ENCODE measurements at places on chromosomes 16 and 17.

DNA sequence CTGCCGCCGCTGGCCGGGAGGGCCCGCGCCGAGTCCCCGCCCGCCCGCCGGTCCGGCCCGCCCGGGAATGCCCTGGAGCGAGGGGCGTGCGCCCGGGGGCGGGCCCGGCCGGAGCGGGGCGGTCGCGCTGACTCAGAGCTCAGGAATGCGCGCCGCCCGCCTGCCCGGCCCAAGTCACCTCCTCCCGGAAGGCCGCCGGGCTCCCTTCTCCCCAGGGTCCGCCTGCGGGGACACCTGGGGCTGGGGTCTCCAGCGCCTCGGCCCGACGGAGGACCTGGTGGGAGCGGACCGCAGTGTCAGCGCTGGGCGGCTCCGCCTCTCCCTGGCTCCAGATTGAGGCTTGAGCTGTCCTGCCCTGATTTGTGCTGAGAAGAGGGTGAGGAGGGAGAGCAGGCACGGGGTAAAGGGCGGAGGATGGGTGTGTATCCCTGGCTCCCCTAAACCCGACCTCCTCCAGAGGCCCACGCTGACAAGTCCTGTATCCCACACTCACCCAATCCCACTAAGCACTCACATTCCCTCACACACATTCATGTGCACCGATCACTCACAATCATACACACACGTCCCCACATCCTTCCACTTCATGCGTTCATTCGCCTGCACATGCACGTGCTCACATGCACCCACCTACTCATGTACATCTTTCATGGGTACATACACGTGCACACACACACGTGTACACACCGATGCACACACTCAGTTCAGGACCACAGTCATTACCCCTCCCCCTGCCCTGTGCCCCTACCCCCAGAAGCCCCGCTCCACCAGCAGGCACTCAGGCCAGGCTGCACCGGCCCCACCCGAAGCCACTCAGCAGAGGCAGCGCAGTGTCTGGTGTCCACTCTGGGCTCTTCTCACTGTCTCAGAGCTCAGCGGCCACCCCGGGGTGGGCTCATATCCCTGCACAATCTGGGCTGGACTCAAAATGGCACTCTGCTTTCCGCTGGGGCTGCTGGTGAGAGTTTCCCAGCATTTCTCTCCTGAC, at the start of gene RHBDF1:
TSS of gene RHBDF1 (minus strand) at position 71 of the 988 bp plus-strand sequence. CDS start 7,616 bp downstream, outside the sequence.
- DNase-seq = peak; percentile 32

DNA sequence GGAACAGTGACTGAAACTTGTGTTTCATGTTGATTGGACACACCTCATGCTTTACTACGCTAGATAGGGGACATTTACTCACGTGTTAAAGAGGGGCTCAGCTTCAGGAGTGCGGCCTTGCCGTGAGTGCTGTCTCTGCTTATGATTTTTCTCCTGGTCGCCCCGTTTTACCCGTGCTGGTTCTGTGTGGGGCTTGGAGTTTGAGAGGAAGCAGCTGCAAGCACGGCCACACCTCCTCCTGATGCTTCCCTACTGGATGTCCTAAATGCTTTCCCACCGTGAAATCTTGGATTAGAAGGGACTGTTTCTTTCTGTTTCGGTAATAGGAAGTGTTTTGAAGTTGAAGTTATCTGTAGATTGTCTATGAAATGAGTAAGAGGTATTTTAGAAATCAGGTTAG, 54.0 kb upstream of the ZNF750 start:
- DNase-seq = peak; percentile 38

- DNase-seq = no peak
Measured at GRCh38 chr17:50787106-50787505, 19.8 kb upstream of the ANKRD40CL start.

- no peak for DNase-seq
Measured at GRCh38 chr17:71527311-71527710, 593.5 kb upstream of the SOX9 start.

DNA sequence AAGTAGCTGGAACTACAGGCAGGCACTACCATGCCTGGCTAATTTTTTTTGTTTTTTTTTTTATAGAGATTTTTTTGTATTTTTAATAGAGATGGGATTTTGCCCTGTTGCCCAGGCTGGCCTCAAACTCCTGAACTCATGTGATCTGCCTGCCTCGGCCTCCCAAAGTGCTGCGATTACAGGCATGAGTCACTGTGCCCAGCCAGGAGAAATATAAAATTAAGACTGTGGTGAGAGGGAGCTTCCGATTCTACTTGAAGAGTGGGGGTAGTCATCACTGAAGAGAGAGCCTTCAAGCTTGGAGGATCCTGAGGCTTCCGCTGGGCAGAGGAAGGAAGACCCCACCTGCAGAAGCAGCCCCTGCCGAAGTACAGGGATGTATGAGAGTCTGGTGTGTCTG, 34.4 kb upstream of the RGS9 start:
- DNase-seq = no peak

- no peak for DNase-seq
Measured at GRCh38 chr17:40552806-40553693, 12.2 kb downstream of the CCR7 start.

GRCh38 chr17:57713140-57713539, 32.0 kb downstream of the CCDC182 start:
- no peak for DNase-seq

- no peak for DNase-seq
Measured at GRCh38 chr16:75965504-75966374, 239.4 kb upstream of the CPHXL start.

- DNase-seq = no peak
Measured at GRCh38 chr16:85220125-85220839, 108.0 kb upstream of the CIBAR2 start.

DNA sequence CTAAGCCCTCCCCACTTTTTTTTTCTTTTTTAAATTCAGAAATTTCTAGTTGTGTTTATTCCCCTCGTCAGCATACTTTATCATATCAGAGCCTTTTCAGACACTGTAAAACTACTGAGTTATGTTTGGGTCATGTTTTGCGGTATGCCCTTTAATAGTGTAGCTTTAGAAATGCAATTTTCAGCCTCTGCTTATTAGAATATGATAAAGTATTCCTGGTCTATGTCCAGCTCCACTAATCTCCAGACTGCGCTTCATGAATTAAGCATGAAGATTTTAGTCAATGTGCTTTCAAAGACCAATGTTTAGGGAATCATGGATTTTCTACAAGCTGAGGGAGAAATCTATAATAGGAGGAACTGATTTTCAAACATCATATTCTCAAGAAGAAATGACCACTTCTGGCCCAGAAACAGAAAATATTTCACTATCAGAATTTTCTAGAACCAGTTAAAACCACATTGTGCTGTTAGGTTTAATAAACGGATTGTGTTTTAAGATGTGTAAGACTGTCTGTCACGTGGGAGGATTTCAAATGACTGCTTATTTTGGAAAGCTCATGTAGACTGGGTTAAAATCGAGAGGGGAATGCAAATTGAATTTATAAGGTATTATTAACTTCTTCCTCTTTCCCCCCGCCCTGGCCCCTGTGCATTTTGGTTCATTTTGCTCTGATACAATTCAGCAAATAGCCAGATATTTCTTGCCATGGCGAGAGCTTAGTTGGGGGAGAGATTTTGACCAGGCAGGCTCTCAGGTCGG, 498.5 kb downstream of the WWOX start:
- DNase-seq = no peak

- DNase-seq = no peak
Measured at GRCh38 chr16:1858189-1858865, 13.6 kb downstream of the MEIOB start.

GRCh38 chr16:49644145-49644463, 211.8 kb downstream of the ZNF423 start:
- DNase-seq = no peak

- DNase-seq = no peak
Measured at GRCh38 chr16:47625115-47625567, 164.0 kb downstream of the PHKB start.

DNA sequence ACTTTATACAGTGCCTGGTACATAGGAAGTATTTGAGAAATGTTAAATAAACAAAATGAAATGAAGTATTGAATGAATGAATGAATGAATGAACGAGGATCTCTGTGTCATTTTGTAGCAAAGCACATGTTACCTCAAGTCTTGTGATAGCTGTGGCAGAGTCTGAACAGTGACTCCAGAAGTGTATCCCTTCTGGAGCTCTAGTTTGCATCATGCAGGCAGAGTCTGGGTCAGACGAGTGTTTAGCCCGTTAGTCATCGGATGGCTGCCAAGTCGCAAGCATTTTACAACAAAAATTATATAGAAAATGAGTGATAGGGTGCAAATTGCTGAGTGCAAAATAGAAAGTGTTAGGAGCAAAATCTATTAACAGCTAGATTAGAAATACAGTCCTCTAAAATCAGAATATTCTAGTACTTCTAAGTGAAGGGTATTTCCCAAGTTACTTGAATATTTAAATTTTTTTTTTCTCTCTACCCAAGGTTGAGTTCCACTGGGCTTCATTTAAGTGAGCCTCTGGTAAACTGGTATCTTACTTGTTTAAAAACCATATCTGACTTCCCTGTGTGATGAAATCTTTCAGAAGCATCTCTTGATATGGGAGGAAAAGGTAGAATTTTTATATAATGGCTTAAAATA, 113.3 kb downstream of the FTO start:
- no peak for DNase-seq

DNA sequence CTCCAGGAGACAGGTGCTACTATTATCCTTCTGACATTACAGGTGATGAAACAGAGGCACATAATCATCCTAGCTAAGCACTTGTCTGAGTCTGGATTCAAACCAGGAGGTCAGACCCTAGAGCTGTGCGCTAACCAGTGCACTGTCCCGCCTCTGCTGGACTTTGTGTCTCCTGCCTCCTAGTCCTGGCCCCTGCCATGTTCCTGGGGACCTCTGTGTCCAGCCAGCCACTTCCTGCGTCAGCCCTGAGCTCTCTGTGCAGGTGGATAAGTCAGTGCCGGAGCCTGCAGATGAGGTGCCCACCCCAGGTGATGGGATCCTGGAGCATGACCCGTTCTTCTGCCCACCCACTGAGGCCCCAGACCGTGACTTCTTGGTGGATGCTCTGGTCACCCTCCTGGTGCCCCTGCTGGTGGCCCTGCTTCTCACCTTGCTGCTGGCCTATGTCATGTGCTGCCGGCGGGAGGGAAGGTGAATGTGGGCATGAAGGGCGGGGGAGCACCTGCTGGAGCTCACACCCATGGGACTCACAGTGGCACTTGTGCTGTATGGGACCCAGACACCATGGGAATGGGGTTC, 4.2 kb downstream of the SGCA start:
- no peak for DNase-seq

GRCh38 chr16:88599092-88599733, 29.0 kb downstream of the ZC3H18 start:
- DNase-seq = no peak

DNA sequence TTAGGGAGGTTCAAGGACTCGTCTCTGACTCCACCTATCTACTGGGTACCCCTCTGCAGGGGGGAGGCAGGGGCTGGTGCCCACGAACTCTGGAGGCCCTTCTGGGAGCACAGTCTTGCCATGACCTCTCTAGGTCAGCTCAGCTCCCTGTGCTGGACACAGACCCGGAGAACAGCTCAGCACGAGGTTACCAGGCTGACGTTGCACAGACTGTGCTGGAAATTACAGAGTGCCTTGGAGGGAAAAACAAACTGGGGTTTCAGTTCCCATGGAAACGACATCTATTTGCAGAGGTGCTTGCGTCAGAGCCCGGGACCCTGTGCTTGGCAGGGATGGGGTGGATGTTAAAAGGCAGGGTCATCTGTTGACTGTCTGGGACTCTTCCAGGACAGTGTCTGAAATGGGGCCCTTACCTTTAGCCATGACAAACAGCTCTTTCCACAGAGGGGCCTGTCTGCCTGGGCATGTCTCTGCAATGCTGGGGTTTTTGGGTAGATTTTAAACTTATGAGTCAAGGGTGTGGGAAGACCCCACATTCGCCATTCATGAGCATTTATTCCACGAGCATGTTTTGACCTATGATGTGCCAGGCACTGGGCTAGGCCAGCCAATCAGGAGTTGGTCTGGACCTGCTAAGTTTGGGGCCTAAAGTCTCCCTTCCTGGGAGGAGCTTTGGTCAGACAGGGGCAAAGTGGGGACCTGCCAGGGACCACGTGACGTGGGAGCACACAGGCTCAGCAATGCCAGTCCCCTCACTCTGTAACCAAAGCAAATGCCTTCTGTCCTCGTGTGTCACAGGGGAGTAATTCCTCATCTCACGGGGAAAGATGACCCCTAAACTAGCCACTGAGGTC, 22.5 kb downstream of the CCR7 start:
- DNase-seq = peak; percentile 71

GRCh38 chr16:49782405-49782804, 73.5 kb downstream of the ZNF423 start:
- DNase-seq = no peak

GRCh38 chr17:80871341-80871740, 120.3 kb upstream of the CHMP6 start:
- DNase-seq = peak; percentile 24

DNA sequence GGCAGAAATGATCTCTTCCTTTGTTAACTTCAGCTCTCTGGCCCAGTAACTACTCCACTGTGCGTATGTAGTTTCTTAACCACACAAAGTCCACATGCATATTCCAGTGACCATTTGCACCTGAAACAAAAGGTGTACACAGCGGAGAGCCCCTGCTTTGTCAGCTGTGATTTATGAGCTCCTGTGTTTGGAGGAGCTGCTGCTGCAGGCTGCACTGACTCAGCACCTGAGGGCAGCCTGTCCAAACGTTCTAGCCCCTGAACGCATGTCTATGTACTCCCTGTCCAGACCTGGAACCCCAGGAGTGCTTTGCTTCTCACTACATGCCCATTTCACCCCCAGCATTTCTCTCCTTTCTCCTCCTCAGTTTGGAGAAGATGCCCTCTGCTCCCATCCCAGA, 216.1 kb downstream of the ABCC12 start:
- DNase-seq = no peak

GRCh38 chr16:8660841-8661301, 13.5 kb upstream of the ABAT start:
- DNase-seq = peak; percentile 61

DNA sequence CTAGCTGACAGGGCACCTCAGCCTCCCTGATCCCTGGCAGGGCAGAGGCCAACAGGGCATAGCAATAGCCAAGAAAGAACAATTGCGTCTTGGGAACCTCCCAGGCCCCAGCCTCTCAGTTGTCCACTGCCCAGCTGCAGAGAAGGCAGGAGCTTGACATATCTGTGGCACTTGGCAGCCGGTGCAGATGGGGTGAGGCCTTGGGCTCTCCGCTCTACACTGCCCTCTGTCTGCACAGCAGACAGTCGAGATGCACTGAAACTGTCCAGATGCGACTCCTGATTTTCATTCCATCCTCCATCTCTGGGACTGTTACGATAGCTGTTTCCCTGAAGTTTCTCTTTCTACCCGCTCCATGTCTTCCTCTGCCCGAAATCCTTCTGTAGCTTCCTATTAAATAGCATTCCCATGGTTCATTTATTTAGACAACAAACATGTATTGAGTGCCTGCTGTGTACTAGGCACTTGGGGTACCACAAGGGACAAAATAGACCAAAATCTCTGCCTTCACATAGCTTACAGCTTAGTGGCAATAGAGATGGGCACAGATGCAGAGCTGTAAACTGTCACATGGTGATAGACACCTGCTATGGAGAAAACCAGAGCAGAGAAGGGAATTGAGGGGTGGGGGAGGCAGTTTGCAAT, 3.3 kb downstream of the POLR3E start:
- peak; percentile 54 for DNase-seq

- DNase-seq = no peak
Measured at GRCh38 chr16:68422396-68422960, 25.8 kb downstream of the SMPD3 start.

GRCh38 chr17:79005063-79005861, 4.3 kb downstream of the CANT1 start:
- no peak for DNase-seq

- DNase-seq = no peak
Measured at GRCh38 chr16:85040685-85041084, 13.1 kb downstream of the KIAA0513 start.

- no peak for DNase-seq
Measured at GRCh38 chr17:79269620-79270019, 195.0 kb downstream of the ENGASE start.

All from B cell (primary cell).